IMR-90 (cell line): ENCODE measurements at places on chromosomes 6 and 20.

- no peak for DNase-seq
Observed at GRCh38 chr6:6758546-6758914, 170.0 kb downstream of the LY86 start.

- no peak for DNase-seq
Observed at GRCh38 chr6:170130201-170130621, 160.7 kb downstream of the DLL1 start.

- no peak for DNase-seq
Observed at GRCh38 chr6:123635567-123635966, 1.2 kb downstream of the TRDN start.

- DNase-seq = no peak
Observed at GRCh38 chr6:35166116-35166515, 25.0 kb upstream of the TCP11 start.

DNA sequence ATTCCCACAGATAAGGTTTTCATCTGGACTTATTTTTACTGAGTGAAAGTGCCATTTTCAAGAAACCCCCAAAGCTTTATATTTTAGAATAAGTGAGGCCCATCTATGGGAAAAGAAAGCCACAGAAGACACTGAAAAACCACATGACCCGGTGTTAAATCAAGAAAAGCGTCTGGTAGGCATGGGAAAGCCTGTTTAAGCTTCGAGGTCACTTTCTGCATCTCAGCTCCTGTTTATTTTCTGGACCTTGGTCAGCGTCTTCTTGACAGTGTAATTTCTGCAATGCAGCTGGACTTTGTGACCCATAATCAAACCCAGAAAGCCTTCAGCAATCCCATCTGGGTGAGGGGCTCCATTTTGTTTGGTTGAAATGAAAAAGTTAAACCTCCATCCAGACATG, 59.6 kb upstream of the NEDD9 start:
- DNase-seq = no peak
